NCI-H1436 treated with DMSO at 0.1 percent for 48 hours (cell line): ENCODE measurements at places on chromosomes 3 and 15.

DNA sequence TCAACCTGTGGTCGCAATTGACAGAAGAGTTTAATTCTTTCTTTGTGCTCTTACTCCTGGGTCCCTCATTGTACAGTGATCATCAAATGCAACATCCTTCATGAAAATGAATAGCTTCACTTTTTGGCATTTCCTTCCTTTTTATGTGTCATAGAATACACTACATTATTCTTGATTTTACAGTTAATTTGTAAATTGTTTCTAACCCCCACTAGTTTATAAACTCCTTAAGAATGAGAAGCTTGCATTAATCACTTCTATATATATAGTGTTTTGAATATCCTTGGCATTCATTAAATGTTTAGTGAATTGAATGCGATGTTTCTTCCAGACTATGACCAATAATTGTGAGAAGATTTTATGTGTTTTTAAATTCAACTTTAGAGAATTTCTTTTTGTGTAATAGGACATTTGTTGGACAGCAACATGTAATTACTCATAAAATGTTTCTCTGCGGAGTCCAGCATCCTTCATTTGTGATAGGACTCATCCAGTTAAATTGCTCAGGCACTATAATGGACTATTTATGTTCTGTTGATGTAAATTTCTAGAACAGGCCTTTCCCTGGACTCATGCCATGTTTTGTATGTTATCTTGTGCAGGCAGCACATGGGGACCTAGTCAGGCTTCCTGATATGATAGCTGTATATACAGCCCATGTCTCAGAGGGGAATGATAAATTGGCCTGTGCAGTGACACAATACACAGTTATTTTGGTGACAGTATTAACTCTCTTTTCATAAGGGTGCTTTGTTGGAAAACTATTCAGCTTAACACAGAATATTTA is 51.3 kb downstream of the MBNL1 start:
- no peak for DNase-seq

DNA sequence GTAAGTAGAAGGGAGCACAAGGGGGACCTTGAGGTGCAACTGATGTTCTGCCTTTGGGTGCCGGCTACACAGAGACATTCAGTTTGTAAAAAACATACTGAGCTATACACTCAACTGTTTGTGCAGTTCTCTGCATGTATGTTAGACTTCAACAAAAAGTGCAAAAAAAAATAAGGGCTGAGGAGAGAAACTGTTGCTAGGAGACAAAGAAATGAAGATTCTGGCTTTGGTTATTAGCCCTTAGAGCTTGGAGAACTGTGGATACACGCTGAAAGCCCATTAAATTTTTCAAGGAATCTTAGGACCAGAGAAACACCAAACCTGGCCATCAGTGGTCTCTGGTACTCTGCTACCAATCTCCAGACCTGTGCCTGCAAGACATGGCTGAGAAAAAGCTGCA is 207.6 kb upstream of the NSMCE3 start:
- DNase-seq = no peak

DNA sequence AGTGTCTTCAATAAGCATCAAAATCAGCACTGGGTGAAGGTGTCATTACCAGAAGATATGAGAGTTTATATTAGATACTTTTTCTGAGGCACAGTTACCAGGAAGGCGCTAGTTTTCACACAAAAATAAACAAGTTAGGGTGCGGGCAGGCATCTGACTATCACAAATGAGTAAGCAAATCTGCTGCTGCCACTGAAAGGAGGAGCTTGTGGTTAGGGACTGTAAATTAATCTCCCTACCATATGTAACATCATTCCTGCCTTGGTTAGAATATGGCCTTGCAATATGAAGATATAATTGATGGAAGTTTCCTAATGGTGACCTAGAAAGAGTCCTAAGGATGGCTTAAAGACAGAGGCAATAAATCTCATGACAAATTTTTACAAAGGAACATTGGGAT is 19.5 kb upstream of the EID1 start:
- DNase-seq = no peak

DNA sequence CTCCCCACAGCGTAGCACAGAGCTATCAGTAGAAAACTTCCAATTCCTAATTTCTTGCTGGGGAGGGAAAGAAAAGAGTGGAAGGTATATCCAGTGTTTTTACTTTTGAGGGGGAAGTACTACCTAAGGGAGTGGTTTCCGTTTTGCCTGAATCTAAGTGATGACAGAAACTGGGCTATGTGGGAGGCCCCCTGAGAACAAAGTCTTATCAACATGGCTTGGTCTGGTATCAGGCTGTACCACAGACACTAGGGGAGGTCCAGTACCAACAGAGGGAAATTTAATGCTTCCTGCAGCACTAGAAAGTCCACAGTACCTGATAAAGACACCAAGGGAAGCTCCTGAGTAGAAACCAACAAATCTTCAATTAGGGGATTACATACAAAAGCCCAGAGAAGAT is 199.2 kb downstream of the IL5RA start:
- DNase-seq = no peak

GRCh38 chr3:160474416-160474838 is 24.8 kb upstream of the TRIM59 start:
- DNase-seq = no peak

DNA sequence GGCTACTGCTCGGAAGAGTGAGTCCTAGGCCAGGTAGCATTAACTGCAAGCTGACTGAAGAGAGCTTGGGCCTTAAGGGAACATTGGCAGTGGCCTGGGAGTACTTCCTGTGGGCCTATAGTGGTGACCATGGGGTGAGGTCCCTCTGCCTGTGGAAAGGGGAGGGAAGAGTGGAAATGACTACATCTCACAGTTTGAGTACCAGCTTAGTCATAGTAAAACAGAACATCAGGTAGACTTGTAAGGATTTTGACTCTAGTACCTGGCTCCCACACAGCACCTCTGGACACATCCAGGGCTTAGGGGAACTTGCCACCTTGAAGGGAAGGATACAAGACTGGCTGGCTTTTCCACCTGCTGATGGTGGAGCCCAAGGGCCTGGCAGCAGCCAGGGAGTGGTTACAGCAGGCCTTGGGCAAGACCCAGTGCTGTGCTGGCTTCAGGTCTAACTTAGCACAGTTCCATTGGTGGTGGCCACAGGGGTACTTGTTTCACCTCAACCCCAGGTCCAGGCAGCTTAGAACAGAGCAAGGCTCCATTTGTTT is 147.8 kb downstream of the SLC9A9 start:
- DNase-seq = no peak

DNA sequence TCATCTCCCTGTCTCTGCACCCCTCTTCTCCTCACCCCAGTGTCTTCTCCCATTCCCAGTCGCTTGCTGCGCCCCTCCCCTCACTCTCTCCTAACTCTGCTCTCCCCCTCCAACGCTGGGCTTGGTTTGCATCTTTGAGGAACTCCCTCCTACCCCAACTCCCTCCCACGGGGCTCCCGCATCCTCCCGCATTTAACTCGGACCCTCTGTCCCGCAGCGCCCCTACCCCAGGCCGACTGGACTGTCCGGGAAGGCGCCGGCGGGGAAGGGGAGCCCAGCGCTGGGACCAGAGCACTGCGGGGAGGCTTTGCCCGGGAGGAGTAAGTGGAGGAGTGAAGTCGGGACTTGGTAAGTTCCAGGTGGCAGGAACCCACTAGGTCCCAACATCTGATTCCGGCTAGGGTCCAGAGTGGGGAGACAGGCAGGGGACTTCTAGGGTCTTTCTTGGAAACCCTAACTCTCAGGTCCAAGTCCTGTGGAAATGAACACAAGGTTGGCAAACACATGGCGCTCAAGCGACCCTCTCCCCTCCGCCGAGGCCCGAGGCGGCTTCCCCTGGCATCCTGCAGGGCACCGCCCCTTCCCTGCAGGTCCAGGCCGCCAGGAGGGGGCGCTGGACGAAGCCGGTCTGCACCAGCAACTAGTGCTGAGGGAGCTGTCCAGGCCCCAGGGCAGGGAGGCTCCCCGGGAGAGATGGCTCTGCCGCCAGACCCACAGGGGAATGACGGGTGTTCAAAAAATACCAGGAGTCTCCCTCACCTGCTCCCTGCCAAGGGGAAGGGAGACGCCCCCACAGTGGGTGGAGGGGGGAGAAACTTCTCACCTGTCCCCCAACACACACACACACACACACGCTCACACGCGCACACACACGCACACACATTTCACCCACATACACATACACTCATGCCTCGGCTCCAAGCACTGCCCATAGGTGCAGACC is 53.2 kb downstream of the LHFPL4 start:
- DNase-seq = no peak

- no peak for DNase-seq
Measured at GRCh38 chr3:21120826-21121225, 630.2 kb downstream of the ZNF385D start.

- DNase-seq = no peak
Measured at GRCh38 chr3:112671930-112672715, 31.2 kb upstream of the CCDC80 start.

- DNase-seq = no peak
Measured at GRCh38 chr3:24137958-24138875, 193.1 kb downstream of the NR1D2 start.

DNA sequence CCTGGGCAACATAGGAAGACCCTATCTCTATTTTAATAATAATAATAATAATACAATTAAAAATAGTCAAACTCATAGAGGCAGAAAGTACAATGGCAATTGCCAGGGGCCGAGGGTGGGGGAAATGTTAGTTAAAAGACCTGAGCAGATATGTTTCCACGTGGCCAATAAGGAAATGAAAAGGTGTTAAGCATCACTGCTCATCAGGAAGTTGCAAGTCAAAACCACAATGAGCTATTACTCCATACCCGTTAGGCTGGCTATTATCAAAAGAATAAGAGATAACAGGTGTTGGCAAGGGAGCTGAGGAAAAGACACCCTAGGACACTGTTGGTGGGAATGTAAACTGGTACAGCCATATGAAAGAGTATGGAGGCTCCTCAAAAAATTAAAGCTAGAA is 60.4 kb upstream of the PRSS50 start:
- DNase-seq = no peak

- DNase-seq = no peak
Measured at GRCh38 chr3:129336093-129336706, 57.5 kb downstream of the HMCES start.

- no peak for DNase-seq
Measured at GRCh38 chr3:32423534-32423933, 31.9 kb downstream of the CMTM7 start.

- DNase-seq = no peak
Measured at GRCh38 chr3:90054311-90054710, 946.9 kb downstream of the EPHA3 start.

GRCh38 chr3:11629716-11630115 is 14.0 kb downstream of the VGLL4 start:
- DNase-seq = no peak
